Trophoblast cell (in vitro differentiated cells and primary cell): ENCODE measurements at places on chromosomes 1 and 21.

DNA sequence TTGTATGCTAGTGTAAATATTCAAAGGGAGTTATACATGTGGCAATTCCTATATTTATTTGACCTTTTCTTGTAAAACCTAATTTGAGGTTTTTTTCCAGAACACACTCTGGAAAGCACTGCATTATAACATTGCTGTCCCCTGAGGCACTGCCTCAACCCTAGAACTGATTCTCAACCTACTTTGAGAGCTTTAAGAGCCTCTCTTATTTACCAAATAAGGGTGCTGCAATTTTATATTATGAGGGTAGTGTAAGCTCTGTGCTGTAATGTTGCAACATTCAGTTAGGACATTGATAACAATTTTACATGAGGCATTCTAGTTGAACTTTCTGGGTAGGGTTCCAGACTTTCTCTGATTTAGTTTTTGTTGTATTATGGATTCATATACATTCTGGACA lies 302.2 kb upstream of the DEPDC1 start:
- H3K4me3 ChIP-seq, result no peak overlapping the region
- peaks cover 3% of the 10 kb centered on the region for H3K4me1 ChIP-seq
- no peak overlapping the region for H3K27ac ChIP-seq
- no peaks in the 10 kb centered on the region for H3K27me3 ChIP-seq
- H3K36me3 ChIP-seq, result no peaks in the 10 kb centered on the region

GRCh38 chr1:224929335-224930237 lies at the start of gene DNAH14:
Gene DNAH14, plus strand, starts transcription at chr1:224929675. Its CDS starts 23,028 bp downstream, at chr1:224952703.
- no peaks in the 10 kb centered on the region for H3K36me3 ChIP-seq
- peak within 1 kb of the TSS; percentile 84 for H3K27ac ChIP-seq
- H3K4me3 ChIP-seq, result peak within 1 kb of the TSS; percentile 81
- H3K4me1 ChIP-seq, result no peaks in the 10 kb centered on the region
- peak; percentile 87 for DNase-seq
- H3K27me3 ChIP-seq, result no peaks in the 10 kb centered on the region

DNA sequence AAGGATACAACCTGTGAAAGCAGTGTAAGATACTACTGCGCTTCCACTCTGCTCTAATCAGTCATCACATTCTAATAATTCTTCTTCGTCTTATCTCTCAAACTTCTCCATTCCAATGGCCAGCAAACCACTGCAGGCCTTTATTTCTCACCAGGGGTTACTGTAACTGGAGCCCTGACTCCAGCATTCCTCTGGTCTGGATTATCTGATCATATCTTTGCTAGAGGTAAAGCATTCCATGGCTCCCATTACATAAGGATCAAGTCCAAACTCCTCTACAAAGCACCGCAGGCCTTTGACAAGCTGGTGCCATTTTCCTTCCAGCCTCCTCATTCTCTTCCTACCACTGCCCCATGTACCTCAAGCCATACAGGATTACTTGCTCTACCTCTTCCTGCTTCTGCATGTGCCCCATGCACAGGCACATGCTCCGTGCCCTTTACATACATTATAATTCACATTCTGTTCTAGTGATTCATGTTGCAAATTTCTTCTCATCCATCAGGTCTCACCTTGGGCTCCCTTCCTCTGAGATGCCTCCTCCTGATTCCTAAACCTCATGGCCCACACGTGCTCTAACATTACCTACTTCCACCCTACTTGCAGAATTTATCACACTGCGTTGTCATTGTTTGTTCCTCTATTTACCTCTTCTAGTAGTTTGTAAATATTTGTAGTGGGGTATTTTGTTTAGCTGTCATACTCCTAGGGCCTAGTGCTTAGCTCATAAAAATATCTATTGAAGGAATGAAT lies 9.3 kb upstream of the SERBP1 start:
- no peaks in the 10 kb centered on the region for H3K27me3 ChIP-seq
- peak; percentile 88 for DNase-seq
- no peaks in the 10 kb centered on the region for H3K36me3 ChIP-seq
- H3K27ac ChIP-seq, result no peak overlapping the region

GRCh38 chr1:209820986-209821385 lies 6.8 kb upstream of the UTP25 start:
- peaks cover 15% of the 10 kb centered on the region for H3K4me1 ChIP-seq
- H3K27ac ChIP-seq, result no peak overlapping the region
- DNase-seq, result no peak
- no peak overlapping the region for H3K4me3 ChIP-seq
- no peaks in the 10 kb centered on the region for H3K27me3 ChIP-seq

DNA sequence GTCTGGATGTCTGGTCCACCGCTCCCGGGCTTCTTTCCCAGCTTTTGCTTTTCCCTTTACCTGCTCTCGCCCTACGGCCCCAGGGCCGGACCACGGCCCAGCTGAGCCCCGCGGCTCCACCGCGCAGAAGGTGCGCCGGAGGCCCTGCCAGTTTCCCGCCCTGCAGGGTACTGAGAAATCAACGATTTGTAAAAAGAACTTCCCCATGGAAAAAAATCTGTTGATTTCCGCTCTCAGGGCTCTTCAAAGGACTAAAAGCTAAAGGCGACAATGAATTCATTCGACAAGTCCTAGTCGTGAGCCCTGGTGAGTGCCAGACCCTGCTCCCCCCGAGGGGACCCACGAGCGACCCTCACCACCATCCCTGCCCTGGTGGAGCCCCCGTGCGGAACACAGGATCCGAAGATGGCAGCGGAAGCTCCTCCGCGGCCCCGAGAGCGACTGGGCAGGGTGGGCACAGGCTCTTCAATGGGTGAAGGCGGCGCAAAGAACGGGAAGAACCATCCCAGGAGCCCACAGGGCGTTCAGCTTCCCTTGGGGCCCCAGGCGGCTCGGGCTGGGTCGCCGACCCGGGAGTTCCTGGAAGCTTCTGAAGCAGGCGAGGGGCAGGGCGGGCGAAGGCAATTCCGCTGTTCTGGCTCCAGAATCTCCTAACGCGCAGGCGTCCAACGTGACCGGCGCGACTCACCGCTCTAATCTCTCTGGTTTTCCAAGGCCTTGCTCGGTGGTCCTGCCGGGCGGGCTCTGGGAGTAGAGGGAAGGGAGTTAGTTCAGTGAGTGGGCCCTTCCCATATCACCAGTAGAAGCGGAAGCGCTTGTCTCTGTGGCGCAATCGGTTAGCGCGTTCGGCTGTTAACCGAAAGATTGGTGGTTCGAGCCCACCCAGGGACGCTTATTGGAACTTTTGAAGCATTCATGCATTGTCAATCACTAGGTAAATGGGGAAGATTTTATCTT lies 6.6 kb upstream of the RNU1-2 start:
- no peaks in the 10 kb centered on the region for H3K36me3 ChIP-seq
- H3K4me1 ChIP-seq, result no peaks in the 10 kb centered on the region
- H3K27me3 ChIP-seq, result no peaks in the 10 kb centered on the region

- H3K27me3 ChIP-seq, result no peaks in the 10 kb centered on the region
- no peak overlapping the region for H3K4me3 ChIP-seq
- DNase-seq, result no peak
- no peak overlapping the region for H3K27ac ChIP-seq
- peaks cover 1% of the 10 kb centered on the region for H3K4me1 ChIP-seq
- peaks cover 3% of the 10 kb centered on the region for H3K36me3 ChIP-seq
These were observed 428.8 kb downstream of the SMYD3 start for GRCh38 chr1:246078126-246078887.
